Brain microvascular endothelial cell (primary cell): ENCODE measurements at places on chromosomes 1 and 21.

GRCh38 chr1:169527001-169527400 lies 41.3 kb upstream of the SLC19A2 start:
- DNase-seq, result no peak

- DNase-seq, result no peak
These were observed 15.9 kb downstream of the INKA2 start for GRCh38 chr1:111723091-111723806.

DNA sequence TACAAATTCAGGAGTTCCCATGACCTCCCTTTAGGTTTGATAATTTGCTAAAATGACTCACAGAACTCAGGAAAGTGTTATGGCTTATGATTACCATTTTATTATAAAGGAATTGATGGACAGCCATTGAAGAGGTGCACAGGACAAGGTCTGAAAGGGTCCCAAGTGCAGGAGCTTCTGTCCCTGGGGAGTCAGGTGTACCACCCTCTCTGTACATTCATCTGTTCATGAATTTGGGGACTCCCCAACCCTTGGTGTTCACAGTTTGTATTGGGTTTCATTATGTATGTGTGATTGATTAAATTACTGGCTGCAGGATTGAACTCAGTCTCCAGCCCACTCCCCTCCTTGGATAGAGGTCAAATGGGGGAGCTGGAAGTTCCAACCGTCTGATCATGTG lies 10.8 kb upstream of the IL10RB start:
- DNase-seq, result no peak

DNA sequence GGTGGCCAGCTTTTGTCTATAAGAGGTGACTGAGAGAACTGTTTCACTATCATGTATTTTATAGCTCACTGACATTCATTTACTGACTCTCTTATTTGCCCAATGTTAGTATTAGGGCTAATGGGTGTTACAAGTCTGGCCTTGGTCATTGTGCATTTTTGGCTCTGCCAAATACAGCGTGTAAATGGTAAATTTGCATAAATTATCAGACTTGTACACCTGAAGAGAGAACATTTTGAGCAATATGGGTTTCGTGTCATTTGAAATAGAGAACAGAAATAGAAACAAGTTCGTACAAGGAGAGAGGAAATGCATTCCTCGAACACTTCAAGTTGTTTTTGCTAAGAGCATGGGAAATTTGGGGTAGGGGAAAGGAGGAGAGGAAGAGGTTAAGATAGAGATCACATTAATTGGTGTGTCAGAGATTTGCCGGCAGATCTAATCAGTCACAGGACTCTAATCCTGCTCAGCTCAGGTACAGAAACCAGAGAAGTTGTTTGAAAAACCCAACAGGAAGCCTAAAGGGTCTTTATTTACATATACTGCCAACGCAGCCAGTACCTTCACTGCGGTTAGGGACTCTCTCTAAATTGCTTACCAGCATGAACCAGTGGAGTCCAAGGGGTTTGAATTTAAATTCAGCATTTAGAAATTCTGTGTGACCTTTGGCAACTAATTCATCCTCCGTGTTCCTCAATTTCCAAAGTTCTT lies 261.5 kb downstream of the GPATCH2 start:
- DNase-seq, result no peak

GRCh38 chr1:224554620-224555259 lies 61.4 kb upstream of the CNIH3 start:
- DNase-seq, result no peak

- no peak for DNase-seq
These were observed 1.2 kb downstream of the MAN1C1 start for GRCh38 chr1:25617625-25618432.

GRCh38 chr21:35191128-35191527 lies 142.0 kb upstream of the RUNX1 start:
- no peak for DNase-seq

GRCh38 chr1:212133319-212133718 lies 97.8 kb downstream of the DTL start:
- no peak for DNase-seq

- no peak for DNase-seq
These were observed 32.9 kb downstream of the FCRL5 start for GRCh38 chr1:157519451-157519850.

- DNase-seq, result no peak
These were observed 49.6 kb downstream of the SLC37A1 start for GRCh38 chr21:42563261-42563660.

DNA sequence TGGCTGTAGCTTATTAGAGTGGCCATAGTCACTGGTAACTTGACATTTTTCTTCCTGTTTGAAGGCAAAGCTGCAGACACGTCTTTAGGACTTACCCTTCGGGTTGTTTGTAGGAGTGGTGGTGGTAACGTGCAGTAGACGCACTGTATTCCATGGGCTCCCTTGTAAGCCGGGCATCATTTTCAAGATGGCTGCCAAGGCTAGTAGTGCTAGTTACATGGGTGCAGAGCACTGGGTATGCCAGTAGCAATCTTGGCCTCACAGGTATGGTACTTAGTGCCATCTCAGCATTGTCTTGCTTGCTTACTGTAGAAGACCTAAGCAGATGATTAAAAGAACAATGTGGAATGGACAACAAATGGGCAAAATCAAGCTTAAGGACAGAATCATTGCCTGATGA lies 1.9 kb downstream of the YBX1 start:
- DNase-seq, result no peak

- no peak for DNase-seq
These were observed 265.3 kb downstream of the SPATA17 start for GRCh38 chr1:217896490-217896889.

DNA sequence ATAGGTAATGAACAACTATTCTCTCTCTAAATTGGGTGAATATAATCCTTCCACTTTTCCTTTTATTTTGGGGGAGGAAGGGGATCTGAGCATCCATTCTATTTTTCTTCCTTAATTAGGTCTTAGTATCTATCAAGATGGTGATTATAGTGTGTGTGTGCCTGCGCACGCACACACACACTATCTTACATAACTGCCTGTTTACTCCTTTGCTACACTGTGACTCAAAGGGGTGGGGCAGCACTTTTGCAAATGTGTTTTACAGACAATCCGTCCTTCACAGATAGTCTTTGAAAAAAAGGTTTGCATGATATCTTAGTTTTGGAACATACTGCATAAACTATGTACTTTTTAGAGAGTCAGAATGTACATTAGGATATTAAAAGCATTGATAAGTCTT lies 191.5 kb downstream of the SDCCAG8 start:
- no peak for DNase-seq

DNA sequence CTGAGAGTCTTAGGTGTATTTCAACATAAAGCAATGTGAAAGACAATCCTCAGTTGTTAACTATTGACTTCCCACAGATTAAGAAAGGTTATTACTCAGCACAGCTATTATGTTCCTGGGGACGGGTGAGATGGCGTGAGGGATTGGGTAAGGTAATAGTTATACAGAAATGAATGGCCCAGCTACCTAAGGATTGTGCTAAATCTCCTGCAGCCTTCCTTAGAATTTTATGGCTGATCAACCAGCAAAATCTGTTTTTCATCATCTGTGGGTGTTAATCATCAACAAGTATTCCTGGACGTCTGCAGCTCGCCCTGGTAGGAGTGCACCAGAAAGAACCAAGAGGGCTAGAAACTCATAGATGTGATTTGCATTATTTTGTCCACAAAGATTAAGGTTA lies 146.0 kb upstream of the IVNS1ABP start:
- no peak for DNase-seq

DNA sequence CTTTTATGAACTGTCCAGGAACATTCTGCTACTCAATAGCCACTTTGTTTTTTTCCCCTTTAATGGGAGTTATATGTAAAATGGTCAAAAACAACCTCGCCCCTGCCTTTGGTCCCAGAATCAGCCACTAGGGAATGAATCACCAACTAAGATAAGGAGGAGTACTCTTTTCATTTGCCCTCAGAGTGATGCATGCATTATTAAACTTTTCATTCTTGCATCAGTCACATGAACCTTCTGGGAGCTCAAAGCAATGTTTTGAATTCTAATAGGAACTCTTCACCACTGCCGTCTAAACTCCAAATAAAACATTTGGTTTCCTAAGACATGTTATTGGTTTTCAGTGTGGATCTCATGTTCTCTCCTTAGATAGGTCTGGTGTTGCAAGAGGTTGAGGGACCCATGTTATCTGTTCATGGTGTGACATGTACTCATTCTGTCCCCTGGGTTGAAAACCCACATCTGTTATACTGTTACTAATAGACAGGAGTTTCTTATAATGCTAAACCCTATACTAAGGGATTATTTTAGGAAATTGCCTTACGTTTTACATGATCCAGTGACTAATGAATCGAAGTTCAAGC lies 17.8 kb upstream of the HSD17B7 start:
- DNase-seq, result no peak

DNA sequence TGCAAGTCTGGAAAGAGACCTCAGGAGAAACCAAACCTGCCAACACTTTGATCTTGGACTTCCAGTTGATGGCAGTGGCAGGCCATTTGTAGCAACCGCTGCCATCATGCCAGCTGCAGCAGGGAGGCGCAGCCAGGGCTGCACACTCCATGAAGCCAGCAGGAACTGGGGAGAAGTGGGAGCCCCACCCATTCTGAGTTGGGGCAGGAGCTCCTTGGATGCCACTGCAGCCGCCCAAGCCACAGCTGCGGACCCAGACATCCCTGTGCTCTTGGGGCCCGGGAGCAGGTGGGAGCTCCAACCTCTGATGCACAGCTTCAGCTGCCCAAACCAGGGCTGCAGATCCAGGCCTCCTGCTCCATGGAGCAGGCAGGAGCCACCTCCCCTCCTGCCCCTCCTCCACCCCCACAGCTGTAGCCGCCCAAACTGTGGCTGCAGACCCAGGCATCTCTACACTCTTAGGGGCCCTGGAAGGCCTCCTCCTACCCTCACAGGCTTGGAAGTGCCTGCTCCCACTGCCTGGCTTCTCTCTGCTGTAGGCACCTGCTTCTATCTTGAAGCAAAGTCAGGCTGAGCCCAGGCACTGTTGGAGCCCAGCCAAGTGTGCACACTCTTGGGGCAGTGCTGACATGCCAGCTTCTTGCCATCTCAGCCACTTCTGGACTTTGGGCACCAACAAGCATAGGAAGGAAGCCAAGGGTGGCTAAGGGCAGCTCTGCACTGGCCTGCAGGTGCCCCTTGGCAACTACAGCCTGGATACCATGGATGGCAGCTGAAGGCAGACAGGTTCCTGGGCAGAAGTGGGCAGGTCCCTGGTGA lies 20.0 kb upstream of the DISP1 start:
- DNase-seq, result no peak

DNA sequence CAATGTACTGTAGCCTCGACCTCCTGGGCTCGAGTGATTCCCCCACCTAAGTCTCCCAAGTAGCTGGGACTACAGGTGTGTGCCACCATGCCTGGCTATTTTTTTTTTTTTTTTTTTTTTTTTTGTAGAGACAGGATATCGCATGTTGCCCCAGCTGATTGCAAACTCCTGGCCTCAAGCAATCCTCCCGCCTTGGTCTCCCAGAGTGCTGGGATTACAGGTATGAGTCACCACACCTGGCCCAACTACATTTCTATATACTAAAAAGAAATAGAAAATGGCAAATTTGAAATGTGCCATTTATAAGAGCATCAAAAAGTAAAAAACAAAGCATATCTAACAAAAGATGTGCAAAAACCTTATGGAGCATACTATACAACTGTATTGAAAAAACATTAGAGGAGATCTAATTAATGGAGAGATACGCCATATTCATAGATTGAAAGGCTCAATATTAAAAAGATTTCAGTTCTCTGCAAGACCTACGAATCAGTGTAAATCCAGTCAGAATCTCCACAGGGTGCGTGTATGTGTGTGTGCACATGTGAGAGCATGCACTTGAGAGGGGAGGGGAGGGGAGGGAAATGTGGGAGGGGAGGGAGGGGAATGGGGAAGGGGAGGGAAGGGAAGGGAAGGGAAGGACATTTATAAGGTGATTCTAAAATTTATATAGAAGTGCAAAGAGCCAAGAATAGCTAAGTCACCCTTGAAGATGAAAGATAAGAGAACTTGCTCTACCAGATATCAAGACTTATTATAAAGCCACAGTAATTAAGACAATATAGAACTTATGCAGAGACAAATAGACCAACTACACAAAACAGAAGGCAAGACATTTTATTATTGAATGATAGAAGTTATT lies 15.5 kb upstream of the PADI4 start:
- no peak for DNase-seq

DNA sequence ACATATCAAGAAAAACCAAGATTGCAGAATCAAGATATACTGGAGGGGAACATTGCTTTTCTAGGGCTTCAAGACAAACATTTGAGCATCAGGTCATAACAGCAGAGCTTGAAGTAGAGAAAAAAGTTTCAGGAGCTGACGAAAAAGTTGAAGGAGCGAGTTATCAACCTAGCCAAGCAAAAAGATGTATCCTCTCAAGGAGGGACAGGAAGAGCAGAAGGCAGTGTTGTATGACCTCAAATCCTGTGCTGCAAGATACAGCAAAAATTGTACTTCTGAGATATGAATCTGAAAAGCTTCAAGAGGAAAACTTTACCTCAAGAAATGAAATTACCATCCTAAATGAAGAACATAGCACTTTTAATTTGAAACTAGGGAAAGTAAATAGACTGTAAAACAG lies 153.1 kb downstream of the AK5 start:
- no peak for DNase-seq

GRCh38 chr1:44637702-44638411 lies 36.4 kb downstream of the TMEM53 start:
- DNase-seq, result no peak

DNA sequence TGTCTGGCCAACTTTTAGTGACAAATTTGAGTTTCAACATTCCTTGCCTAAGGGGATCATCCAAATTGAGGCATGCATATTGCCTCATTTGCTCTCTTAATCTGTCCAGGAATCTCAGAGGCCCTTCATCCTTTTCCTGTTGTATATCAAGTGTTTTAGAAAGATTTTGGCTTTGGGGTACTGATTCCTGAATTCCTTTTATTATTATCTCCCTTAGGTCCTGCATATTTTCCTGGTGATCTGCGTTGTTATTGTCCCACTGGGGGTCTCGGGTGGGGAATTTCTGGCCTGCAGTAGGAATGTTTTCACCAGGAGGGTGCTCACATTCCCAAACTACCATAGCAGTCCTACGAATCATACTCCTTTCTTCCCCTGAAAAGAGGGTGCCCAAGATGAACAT lies 4.4 kb upstream of the AADACL3 start:
- DNase-seq, result no peak

DNA sequence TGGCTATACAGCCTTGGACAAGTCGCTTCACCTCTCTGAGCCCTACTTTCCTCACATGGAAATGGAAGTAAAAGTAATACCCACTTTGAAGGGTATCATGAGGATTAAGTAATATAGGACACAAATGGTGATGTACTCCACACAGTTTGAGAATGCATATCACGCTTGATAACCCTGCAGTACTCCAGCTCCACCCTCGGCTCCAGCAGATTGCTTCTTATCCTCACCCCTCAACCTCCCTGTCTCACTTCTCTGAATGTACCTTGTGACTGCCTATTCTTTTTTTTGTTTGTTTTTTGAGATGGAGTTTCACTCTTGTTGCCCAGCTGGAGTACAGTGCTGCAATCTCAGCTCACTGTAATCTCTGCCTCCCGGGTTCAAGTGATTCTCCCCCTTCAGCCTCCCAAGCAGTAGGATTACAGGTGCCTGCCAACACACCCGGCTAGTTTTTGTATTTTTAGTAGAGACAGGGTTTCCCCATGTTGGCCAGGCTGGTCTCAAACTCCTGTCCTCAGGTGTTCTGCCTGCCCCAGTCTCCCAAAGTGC lies 55.5 kb downstream of the LDLRAD2 start:
- DNase-seq, result no peak
